ENCODE measurements at places on chromosomes 16 and 17.

DNA sequence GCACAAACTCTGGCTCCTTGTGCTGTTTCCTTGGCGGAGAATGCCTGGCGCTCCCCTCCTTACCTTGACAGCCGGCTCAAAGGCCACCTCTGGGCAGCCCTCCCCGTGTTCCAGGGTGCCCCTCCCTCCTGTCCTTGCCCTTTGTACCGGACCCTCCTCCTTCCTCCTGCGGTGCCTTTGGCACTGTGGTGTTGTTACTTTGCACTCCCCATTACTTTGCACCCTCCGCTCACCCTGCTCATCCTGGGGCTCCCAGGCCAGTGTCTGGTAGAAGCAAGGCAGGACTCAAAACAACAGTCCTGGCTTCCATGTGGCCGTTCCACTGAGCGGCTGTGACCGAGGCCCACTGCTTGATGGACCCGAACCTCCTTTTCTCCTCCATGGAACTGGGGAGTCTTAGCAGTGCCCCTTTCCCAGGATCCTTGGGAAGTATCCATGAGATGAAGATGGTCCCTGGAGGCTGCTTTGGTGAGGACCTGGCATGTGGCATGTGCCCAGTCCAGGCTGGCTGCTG lies 147.8 kb downstream of the CMIP start:
- DNase-seq, result no peak

- DNase-seq, result no peak
These were observed 250.2 kb downstream of the HS3ST4 start for GRCh38 chr16:25941800-25942499.

DNA sequence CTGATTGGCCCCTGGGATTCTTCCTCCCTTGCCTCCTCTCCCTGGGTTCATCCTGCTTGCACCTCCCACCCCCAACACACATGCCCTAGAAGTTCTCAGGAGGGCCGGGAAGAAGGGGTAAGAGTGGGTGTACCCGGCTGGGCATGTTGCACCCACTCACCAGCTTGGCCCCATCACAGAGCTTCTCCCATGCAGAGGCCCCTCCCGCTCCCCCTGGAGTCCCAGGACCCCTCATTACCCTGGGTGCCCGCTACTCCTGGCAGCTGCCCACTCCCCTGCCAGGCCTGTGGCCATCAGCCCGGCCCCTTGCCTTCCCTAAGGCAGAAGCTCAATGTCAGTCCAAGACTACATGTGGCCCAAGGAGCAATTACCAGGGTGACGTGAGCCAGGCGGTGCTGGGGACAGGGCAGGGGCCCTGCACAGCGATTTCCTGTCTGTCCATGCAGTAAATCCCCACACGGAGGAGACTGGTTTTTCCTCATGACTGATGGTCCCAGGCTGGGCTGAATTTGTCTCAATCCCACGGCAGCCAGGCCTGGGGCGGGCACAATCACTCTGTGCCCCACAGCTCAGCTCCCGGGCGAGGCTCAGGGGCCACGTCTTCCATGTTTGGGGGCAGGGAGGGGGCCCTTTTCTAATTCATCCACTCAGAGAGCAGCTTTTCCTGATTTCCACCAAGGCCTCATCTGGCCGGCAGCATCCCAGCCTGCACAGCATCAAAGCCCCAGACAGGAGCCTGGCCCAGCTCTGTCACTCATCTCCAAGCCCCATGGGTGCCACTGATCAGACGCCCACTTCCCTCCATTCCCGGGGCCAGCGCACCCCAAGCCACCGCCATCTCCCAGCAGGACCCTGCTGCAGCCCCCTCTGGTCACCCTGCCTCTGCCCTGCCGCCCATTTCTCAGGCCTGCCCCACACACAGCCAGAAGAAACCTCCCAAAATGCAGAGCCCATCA lies 234.7 kb downstream of the KATNIP start:
- no peak for DNase-seq

- no peak for DNase-seq
These were observed 27.7 kb downstream of the CLUH start for GRCh38 chr17:2683912-2684311.

- no peak for DNase-seq
These were observed 81.8 kb downstream of the VAT1L start for GRCh38 chr16:77869997-77870813.

DNA sequence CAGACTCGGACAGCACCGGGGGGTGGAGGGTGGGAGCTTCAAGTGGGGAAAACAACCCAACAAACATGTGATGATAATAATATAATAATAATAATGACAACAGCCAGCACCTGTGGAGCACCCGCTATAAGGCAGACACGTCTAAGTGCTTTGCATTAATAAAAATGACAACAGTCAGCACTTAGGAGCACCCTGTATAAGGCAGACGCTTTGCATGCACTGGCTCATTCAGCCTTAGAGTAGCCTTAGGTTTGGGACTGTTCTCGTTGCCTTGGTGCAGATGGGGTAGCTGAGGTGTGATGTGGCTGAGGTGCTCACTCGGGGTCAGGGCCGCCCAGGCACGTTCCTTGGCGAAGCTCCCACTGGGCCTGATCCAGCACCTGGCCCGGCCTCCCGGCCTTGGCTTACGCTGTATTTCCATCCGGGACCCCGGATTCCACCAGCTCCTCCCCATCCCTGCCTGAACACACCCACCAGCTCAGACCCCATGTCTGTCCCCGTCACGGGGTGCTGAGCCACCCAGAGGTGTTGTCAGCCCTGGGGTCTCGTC lies 144.0 kb upstream of the CIBAR2 start:
- no peak for DNase-seq

Measured in activated CD4-positive, alpha-beta T cell treated with anti-CD3 and anti-CD28 coated beads, Interleukin-2, amount 50 U/mL, for 1 hour (primary cell).